ENCODE measurements at places on chromosomes 4 and X. TPM values are rescaled to one million over a fixed set of nuclear protein-coding genes. Genes with fewer than 3 reads are reported as not detected.

GRCh38 chr4:30989508-30989907, 269.3 kb downstream of the PCDH7 start:
- no peak for DNase-seq
- H3K27ac ChIP-seq = no peak overlapping the region
- no peaks in the 10 kb centered on the region for H3K27me3 ChIP-seq
- no peak overlapping the region for H3K4me3 ChIP-seq
- no peaks in the 10 kb centered on the region for H3K4me1 ChIP-seq
- no peaks in the 10 kb centered on the region for H3K36me3 ChIP-seq

GRCh38 chr4:102608190-102608589, 107.0 kb downstream of the NFKB1 start:
- peaks cover 24% of the 10 kb centered on the region for H3K4me1 ChIP-seq
- H3K27ac ChIP-seq = no peak overlapping the region
- no peaks in the 10 kb centered on the region for H3K27me3 ChIP-seq
- H3K4me3 ChIP-seq = no peak overlapping the region
- DNase-seq = no peak

DNA sequence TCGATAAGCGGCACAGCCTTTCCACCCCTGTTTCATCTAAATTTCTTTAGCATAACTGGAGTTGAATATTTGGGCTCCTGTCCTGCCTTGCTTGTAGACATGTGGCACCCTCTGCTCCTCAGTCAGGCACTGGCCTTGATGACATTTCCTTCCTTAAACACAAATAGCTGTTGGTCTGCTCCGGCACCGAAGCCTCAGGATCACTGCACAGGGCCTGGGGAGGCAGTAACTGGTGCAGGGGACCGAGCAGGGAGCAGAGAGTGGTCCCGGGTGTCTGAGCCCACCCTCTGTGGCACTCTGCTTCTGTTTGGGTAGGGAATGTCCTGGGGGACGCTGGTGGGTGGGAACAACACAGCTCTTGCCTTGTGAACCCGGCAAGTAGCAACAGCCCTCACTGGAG, 13.6 kb downstream of the RGS12 start:
- peaks cover 40% of the 10 kb centered on the region for H3K4me1 ChIP-seq
- no peaks in the 10 kb centered on the region for H3K36me3 ChIP-seq
- H3K4me3 ChIP-seq = no peak overlapping the region

The CD38 gene
- 12.6 TPM for total RNA-seq

GRCh38 chrX:6660567-6661264, 125.8 kb upstream of the VCX3A start:
- no peaks in the 10 kb centered on the region for H3K4me1 ChIP-seq
- no peak for DNase-seq
- no peaks in the 10 kb centered on the region for H3K36me3 ChIP-seq
- no peaks in the 10 kb centered on the region for H3K27me3 ChIP-seq
- H3K27ac ChIP-seq = no peak overlapping the region

The PIR gene
- 11.7 TPM for total RNA-seq

The SUPT20HL1 gene
- total RNA-seq = not detected

- H3K4me3 ChIP-seq = no peak overlapping the region
- no peaks in the 10 kb centered on the region for H3K4me1 ChIP-seq
- no peaks in the 10 kb centered on the region for H3K36me3 ChIP-seq
- DNase-seq = no peak
Observed at GRCh38 chr4:117821834-117822233, 212.5 kb upstream of the NDST3 start.

DNA sequence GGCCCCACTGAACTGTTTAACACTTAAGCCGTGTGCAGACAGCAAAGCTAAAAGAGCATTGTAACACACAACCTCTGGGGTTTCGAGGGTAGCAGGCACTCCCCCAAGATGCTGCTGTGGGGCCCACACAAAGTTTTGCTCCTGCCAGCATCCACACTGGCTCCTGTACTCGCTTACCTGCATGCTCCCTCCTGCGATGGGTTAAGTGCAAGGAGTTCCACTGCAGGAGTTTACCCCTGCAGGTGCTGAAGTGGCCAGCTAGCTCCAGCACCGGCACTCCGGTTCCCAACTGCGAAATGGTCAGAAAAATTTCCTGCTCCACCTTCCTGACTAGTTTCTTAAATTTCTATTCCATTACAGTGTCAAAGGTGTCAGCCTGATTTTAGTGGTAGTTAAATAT, 443.5 kb downstream of the PCDH10 start:
- no peak for DNase-seq
- H3K4me1 ChIP-seq = no peaks in the 10 kb centered on the region
- no peaks in the 10 kb centered on the region for H3K27me3 ChIP-seq
- H3K36me3 ChIP-seq = no peaks in the 10 kb centered on the region

DNA sequence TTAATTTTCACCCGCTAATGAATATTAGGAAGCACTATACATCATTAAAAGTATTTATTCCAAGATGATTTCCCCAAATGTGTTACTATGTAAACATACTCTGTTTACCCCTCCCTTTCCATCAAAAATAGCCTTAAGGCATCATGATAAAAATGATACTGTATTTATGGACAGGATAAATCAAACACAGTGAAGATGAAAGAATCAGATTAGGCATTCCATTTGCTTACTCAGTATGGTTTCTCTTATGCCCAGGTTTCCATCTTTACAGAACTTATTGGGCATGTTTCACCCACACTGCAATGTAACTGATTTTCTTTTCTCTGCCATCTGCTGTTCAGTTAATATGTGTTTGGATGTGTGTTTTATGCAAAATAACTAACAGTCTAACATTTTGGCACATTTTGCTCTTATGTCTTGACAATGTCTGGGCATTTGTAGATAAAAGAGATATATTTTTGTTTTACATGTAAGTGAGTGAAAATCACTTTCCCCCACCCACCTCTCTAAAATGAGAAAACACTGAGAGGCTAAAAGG, 445.2 kb downstream of the RPA4 start:
- no peaks in the 10 kb centered on the region for H3K4me1 ChIP-seq
- no peaks in the 10 kb centered on the region for H3K27me3 ChIP-seq
- H3K27ac ChIP-seq = no peak overlapping the region
- H3K4me3 ChIP-seq = no peak overlapping the region
- DNase-seq = no peak

DNA sequence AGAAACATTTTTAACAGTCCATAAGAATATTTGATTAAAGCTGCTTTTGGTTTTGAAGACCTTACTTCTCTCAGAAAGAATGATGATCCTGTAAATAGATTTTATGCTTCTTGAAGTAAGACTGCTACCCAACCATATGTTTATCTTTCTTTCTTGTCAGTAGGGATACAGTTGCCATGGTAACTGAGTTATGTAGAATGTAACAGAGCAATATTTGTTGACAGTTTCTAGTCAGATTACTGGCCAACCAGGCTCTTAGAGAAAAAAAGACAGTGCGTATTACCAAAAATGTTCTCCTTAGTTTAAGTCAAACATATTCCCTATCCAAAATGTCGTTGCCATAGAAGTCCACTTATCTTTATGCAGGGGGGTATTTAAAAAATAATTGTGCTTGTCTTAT, 456.8 kb downstream of the PRR32 start:
- H3K4me1 ChIP-seq = no peaks in the 10 kb centered on the region
- H3K27ac ChIP-seq = no peak overlapping the region
- H3K36me3 ChIP-seq = no peaks in the 10 kb centered on the region
- DNase-seq = no peak
- H3K4me3 ChIP-seq = no peak overlapping the region

DNA sequence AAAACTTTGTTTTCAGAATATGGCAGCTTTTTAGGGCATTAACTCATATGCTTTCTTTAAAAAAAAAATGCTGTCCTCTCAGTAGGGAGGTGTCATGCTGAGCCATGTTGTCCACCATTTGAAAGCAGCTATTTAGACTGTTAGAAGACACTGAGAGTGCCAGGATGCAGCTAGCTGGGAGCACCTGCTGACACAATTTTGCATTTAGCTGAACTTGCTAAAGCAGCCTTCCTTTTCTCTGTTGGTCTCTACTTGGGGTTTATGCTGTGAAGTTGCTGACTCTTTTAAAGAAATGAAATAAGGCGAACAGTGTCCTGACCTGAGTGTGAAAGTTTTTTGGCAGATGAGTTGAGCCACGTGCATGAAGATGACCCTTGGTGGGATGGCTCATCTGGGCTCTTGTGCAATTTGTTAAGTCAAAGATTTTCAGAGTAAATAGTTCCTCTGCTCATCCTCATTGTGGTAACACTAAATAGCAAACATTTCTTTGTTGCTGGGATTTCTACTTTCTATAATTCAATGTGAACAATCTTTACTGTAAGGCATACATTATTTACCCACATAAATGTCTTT, 64.5 kb downstream of the CDS1 start:
- no peak overlapping the region for H3K4me3 ChIP-seq
- no peak for DNase-seq
- peaks cover 16% of the 10 kb centered on the region for H3K4me1 ChIP-seq
- no peaks in the 10 kb centered on the region for H3K36me3 ChIP-seq
- no peaks in the 10 kb centered on the region for H3K27me3 ChIP-seq
- H3K27ac ChIP-seq = no peak overlapping the region

The SLC39A8 gene
- total RNA-seq = 274 TPM

- H3K27ac ChIP-seq = no peak overlapping the region
- H3K27me3 ChIP-seq = no peaks in the 10 kb centered on the region
- DNase-seq = no peak
- peaks cover 5% of the 10 kb centered on the region for H3K36me3 ChIP-seq
- H3K4me3 ChIP-seq = no peak overlapping the region
- H3K4me1 ChIP-seq = no peaks in the 10 kb centered on the region
Observed at GRCh38 chr4:112361181-112361791, 64.1 kb downstream of the ALPK1 start.

- H3K4me3 ChIP-seq = no peak overlapping the region
- H3K27ac ChIP-seq = no peak overlapping the region
- no peaks in the 10 kb centered on the region for H3K36me3 ChIP-seq
- H3K4me1 ChIP-seq = no peaks in the 10 kb centered on the region
- no peaks in the 10 kb centered on the region for H3K27me3 ChIP-seq
- no peak for DNase-seq
Observed at GRCh38 chrX:82676386-82676785, 831.7 kb upstream of the POU3F4 start.

GRCh38 chr4:3711183-3712111, 54.7 kb upstream of the ADRA2C start:
- H3K27ac ChIP-seq = no peak overlapping the region
- H3K36me3 ChIP-seq = no peaks in the 10 kb centered on the region
- no peaks in the 10 kb centered on the region for H3K4me1 ChIP-seq

The ADH1B gene
- total RNA-seq = 258 TPM

The SOWAHB gene
- 1.3 TPM for total RNA-seq

DNA sequence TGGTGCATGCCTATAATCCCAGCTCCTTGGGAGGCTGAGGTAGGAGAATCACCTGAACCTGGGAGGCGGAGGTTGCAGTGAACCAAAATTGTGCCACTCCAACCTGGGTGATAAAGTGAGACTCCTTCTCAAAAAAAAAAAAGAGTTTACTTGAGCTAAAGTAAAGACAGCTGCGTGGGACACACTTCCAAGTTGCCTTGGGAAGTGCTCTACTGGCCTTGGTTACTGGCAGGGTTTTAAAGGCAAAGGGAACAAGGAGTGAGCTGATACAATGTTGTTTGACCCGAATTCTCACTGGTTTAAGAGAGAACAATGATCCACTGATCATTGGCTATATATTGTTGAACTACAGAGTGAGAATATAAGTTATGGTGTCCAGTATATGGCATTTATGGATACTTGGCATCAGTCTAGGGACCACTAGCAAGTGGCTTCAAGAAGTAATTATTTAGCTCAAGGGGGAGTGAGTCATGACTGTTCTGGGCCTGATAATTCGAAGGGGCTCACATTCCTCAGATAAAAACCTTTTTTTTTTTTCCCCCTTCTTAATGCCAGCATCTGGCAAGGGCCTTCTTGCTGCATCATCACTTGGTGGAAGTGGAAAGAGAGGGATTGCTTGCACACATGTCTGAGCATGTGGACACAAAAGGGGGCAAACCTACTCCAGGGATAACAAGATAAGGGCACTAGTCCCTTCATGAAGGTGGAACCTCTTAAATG, 32.3 kb downstream of the GRK4 start:
- H3K36me3 ChIP-seq = no peaks in the 10 kb centered on the region
- no peak for DNase-seq
- H3K27me3 ChIP-seq = no peaks in the 10 kb centered on the region
- H3K4me3 ChIP-seq = no peak overlapping the region
- H3K4me1 ChIP-seq = no peaks in the 10 kb centered on the region

GRCh38 chr4:14149176-14150053, 521.9 kb upstream of the BOD1L1 start:
- H3K36me3 ChIP-seq = no peaks in the 10 kb centered on the region
- no peaks in the 10 kb centered on the region for H3K27me3 ChIP-seq
- no peak for DNase-seq
- H3K27ac ChIP-seq = no peak overlapping the region
- no peak overlapping the region for H3K4me3 ChIP-seq

DNA sequence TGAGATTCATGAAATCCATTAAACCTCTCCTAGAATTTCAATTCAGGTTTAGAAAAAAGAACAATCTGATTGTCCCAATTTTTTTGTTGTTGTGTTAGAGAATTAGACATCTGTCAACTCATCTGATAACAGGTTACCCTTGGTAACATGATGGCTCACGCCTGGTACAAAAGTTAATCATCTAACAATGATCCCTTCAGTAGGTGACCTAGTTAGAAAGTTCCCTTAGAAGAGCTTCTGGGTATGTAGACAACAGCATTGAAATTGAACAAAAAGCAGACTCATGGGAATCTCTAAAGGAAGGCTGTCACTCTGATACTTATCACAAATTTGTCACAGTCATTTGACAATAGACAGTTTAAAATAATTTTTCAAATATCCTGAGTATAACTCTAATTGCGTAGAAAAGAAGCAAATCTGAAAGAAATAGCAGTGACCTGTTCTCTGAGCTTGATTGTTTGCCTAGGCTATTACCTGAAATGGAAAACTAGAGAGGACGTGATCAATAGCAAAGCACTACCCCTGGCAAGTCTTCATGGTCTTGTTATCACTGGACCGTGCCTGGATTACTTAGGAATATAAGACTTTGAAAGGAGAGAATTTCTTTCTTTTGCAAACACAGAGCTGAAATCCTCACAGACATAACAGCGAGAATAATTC, 880.4 kb upstream of the AGA start:
- H3K27ac ChIP-seq = no peak overlapping the region
- no peak for DNase-seq
- H3K4me1 ChIP-seq = no peaks in the 10 kb centered on the region
- H3K4me3 ChIP-seq = no peak overlapping the region

DNA sequence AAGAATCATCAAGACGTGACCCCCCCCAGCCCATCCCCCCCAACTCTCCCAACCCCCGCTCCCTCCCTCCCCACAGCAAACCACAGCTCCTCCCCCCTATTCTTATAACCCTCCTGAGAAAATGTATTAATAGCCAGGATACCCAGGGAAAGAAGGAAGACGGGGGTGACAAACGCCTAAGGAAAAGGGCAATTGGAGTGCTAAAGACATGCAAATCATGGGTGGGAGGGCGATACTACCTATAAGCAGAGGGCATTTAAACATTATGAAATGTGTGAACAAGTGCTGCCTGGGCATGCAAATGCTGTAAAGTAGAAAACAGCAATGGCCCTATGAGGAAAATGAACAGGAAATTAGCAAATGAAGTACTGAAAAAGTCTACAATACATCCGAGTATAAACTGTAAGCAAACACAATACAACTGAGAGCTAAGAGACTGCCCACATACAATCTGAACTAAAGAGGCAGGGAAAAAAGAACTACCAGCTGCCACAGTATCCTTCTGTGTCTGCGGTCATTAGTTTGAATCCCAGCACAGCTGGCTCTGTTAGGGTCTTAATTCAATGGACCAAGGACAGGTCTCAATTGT, 2.4 kb downstream of the CXXC4 start:
- H3K4me3 ChIP-seq = peak overlapping the region; percentile 64
- peaks cover 7% of the 10 kb centered on the region for H3K4me1 ChIP-seq

The FGF13 gene
- 1.0 TPM for total RNA-seq

- no peak overlapping the region for H3K4me3 ChIP-seq
- no peak for DNase-seq
- no peak overlapping the region for H3K27ac ChIP-seq
- no peaks in the 10 kb centered on the region for H3K27me3 ChIP-seq
- no peaks in the 10 kb centered on the region for H3K36me3 ChIP-seq
Observed at GRCh38 chr4:90960840-90961239, 833.6 kb downstream of the CCSER1 start.
